ENCODE measurements at places on chromosomes 11 and 22. TPM values are rescaled to one million over a fixed set of nuclear protein-coding genes. Genes with fewer than 3 reads are reported as not detected.

Gene SNX32
- total RNA-seq = 1.2 TPM

Gene MIAT
- 77.0 TPM for total RNA-seq

Gene CD248
- 1.5 TPM for total RNA-seq

Gene FREY1
- 2.1 TPM for total RNA-seq

Gene FGF3
- total RNA-seq = not detected

- DNase-seq = no peak
Measured at GRCh38 chr11:59918987-59919589, 19.1 kb upstream of the OOSP1 start.

DNA sequence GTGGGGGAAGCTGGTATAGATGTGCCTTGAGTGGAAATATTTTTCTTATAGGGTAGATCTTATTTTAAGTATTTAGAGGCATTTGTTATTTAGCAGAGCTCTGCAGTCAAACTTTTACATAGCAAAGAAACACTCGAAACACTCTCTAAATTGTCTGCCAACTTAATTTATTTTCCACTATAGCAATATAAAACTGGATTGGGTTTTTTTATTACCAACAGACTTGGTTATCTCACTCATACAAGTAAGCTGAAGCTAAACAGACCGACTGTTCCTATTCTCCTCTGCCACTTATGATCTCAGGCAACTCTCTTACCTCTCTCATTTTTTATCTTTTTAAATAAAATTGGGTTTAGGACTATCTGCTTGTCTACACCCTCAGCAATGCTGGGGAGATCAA lies 4.6 kb downstream of the RAB38 start:
- DNase-seq = no peak

DNA sequence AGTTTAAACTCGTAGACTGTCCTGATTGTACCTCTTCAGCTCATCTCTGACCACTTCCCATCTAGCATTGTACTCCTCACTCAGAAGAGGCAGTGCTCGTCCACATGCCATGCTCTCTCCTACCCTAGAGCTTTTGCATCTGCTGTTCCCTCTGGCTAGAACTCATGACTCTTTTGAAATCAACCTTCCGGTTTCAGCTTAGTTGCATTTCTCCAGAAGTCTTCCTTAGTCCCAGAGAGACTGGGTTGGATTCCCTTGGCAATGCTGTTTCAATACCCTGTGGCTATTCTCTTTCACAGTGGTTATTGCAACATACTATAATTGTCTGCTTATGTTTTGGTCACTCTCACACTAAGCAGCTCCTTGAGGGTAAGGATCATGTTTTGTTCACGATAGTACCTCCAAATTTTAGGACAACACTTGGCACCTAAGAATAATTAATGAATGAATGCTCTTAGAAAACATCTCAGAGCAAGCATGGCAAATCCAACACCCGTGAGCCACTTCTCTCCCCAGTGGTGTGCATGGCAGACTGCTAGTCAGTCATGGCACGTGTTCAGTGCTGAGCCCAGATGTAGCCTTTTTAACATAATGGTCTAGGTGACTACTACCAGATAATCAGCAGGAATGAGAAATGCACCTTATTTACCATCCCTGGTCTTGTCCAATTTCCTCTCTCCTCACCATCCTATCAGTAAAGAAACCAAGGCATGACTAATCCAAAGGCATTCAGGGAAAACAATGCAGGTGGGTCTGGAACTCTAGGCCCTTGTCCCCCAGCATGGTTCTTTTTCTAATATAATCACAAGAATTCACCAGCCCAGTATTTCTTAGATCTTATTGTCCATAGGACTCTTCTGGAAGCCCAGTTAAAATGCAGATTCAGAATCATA lies 14.5 kb downstream of the SEPTIN3 start:
- no peak for DNase-seq

DNA sequence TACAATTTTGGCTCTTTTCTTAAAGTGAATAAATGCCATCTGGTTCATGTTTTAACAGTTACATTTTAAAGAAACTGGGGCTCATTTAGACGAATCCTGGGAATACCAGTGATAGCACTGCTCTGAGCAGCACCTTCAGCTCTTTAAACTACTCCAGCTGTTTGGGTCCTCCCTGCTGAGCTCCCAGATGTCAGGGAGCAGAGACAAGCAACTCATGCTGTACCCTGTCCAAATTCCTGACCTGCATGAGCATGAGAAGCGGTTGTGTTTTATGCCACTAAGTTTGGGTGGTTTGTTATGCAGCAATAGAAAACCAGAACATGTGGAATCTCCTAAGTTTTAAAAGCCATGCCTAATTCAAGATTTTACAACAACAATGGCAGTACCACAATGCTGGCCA lies 90.0 kb downstream of the FDX1 start:
- DNase-seq = no peak

DNA sequence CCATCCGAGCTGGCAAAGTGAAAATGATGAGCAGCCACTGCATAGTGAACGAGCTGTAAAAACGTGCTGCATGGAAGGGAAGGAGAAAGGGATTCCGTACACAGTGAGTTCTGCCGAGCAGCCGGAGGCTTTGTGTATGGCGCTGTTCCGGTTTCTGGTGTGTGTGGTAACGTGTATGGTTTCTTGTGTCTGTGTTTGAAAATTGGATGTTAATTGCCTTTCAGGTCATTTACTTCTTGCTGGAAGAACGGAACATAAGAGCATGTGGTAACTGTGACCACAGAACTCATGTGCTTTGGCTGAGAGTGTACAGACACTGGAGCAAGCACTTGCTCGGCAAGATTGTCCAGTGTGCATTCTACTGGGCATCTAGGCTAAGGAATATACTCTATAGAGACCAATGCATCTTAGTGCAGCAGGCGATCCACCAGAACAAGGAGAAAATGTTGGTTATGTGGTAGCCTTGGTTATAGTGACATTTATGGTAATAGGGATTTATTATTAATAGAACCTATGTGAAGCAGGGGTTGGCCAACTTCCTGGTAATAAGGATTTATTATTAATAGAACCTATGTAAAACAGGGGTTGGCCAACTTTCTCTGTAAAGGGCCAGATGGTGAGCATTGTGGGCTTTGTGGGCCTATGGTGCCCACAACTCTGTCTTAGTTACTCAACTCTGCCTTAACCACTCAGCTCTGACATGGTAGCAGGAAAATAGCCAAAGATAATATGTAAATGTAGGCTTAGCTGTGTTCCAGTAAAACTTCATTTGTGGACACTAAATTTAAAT lies 49.2 kb downstream of the GRAMD1B start:
- DNase-seq = no peak

- no peak for DNase-seq
Measured at GRCh38 chr22:45029501-45029900, 19.7 kb upstream of the PHF21B start.

DNA sequence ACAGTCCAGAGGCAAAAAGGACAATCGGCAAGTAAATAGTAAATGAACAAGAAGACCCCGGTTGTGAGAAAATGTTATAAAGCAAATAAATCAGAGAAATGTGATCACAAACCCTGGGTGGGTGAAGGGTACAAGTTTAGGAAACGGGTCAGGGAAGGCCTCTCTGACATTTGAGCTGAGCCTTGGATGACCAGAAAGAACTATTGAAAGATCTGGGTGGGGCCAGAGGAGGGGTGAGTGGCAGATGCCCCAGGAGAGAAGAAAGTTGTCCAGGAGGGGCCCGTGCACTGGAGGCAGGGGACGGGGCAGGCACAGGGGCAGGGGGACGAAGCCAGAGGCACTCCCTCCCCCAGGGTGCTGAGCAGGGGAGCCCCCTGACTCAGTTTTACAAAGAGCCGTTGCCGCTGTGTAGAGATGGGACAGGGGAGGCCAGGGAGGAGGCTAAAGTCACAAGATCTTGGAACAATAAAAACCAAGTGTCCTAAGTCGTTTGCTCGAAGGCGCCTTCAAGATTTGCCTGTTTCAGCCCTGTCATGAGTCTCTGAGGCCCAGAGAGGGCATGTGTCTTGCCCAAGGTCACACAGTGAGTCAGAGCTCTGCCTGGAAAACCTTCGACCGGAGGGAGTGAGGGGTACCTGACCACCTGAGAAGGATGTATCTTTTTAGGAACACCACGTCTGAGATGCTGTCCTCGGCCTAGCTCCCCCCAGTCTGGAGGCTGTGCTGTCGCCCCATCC lies 10.8 kb upstream of the PDGFB start:
- DNase-seq = no peak

DNA sequence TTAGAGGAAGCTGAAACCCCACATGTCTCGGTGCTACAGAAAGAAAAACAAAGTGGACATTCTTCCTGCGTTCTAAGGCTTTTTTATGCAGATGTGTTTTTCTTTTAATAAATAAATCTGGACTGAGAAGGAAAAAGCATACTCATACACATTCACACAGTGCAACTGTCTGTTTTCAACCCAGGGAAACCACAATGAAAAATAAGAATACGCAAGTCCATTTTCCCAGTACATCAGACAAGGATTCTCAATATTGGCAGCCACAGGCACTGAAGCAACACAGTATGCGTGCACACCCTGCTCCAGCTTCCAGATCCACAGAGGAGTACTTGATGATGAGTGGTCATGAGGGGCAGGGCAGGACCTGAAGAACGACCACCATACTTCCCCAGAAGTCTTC lies 86.9 kb downstream of the ETS1 start:
- no peak for DNase-seq

GRCh38 chr11:10503221-10503620 lies 37.8 kb downstream of the RNF141 start:
- no peak for DNase-seq
